ENCODE measurements at places on chromosomes 6 and 20.

- DNase-seq = no peak
Measured at GRCh38 chr20:10798811-10799210, 125.0 kb upstream of the JAG1 start.

GRCh38 chr20:25050501-25051350 lies 7.2 kb downstream of the ACSS1 start:
- DNase-seq = no peak

- DNase-seq = no peak
Measured at GRCh38 chr20:21291026-21291425, 12.1 kb upstream of the XRN2 start.

GRCh38 chr6:53065266-53066076 lies at the start of gene FBXO9:
TSS of gene FBXO9 (plus strand) at chr6:53065404. CDS start at chr6:53065790, 386 bp downstream.
- DNase-seq = no peak

GRCh38 chr20:48467622-48468021 lies 360.2 kb downstream of the PREX1 start:
- DNase-seq = no peak

Data from fibroblast of skin of left biceps (primary cell).